ENCODE measurements at places on chromosomes 12 and 14.

DNA sequence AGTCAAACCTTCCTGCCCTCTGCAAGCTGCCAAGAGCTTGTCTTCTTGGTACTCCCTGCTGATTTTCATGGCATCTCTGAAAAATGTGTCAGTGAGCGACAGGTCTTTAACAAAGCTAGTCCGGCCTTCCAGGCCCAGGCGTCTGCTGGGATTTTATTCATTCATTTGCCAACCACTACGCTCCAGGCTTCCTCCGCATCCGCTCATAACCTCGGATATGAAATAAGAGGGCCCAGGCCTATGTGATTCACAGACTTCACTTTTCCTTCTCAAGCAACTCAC, 13.8 kb downstream of the TSPAN9 start:
- no peak for DNase-seq

- DNase-seq: no peak
Observed at GRCh38 chr12:94062796-94063635, 85.4 kb upstream of the PLXNC1 start.

DNA sequence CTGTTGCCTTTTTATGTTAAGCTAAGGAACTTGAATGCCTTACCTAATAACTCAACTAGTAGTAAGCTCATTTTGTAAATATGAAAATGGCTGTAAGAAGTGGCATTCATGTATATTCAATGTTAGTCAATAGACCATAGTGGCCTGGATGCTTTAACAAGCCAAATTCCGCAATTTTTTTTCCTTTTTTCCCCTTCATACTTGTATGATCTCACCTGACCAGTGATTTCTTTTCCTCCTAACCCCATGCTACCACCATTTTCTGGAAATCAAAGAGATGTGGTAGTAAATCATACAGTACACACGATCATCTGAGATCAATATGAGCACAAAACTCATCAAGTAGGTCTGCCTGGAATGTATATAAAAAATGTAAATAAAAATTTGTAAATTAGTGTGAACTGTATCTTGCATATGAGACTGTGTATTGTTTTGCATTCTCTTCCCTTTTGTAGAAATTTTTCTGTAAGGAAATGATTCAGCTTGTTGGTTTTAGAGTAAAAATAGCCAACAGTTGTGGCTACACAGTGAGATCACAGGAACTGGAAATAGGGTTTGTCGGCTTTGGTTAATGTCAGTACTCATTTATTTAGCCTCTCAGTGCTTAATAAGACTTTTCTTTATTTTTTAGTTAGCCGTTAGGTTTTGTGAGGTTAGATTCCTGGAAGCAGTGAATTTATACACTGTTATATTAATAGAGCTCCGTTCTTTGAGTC, 62.5 kb downstream of the ETNK1 start:
- DNase-seq: no peak

DNA sequence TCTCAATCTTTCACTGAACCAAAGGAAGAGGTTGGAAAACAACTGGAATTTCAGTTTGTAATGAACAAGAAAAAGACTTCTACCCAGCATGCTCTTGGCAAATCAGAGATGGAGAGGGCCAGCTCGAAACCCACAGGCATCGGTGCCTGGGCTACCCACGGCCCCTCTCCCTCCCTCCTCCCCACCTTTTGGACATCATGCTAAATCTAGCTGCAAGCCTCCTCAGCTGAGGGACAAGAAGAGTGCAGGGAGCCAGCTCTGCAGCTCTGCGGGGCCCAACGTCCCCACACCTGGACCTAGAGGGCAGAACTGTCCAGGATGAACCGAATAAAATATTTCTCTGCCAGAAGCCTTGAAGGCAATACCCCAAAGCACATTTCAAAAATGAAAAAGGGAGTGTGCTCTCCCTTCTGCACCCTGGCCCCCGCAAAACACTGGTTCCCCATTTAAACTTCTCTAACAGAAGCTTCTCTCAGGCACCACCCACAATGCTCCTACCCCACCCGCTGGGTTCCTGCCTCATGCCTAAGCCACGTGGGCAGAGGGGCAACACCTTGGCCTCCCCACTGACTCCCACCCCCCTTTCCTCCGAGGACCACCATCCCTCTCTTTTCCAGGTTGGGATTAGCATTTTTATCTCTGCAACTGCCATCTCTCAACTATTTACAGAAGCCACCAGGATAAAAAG, 8.2 kb downstream of the CAMKK2 start:
- no peak for DNase-seq
